ENCODE measurements at places on chromosomes 3 and 15.

DNA sequence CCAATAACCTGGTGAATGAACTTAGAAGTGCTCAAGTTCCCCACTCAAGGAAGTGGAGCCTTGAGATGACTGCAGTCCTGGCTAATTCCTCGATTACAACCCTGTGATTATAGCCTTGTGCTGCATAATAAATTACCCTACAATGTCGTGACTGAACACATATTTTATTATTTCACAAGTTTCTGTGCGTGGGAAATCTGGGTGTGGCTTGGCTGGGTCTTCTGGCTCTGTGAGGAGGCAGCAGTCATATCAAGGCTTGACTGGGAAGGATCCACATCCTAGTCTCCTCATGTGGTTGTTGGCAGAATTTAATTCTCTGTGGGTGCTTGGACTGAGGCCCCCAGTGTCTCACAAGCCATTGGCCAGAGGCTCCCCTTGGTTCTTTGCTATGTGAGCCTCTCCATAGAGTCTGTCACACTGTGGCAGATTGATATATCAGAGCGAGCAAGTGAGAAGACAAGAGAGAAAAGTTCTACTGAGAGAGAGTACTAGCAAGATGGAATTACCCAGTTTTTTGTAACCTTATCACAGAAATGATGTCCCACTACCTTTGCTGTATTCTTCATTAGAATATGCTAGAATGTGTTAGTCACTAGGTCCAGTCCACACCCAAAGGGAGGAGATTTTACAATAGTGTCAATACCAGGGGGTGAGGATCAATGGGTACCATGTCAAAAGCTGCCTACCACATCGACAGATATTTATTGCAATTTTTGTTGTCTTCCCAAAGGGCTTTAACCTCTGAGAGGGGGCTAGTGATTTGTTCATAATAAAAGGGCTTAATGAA, 102.8 kb upstream of the TBC1D5 start:
- DNase-seq = no peak

DNA sequence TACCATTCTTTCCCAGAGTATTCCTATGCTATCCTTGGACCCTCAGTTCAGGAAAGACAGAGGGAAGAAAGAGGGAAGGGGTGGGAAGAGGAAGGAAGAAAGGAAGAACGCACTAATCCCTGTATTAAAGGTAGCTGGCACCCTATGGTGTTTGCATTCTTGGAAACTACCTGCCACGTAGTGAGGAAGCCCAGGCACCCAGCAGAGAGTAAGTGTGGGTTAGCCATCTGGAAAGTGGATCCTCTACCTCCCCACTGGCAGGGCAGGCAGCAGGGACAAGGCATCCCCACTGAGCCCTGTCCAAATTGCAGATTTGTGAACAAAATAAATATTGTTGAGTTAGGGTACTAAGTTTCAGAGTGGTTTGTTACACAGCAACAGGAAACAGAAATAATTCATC, 8.8 kb downstream of the RBP1 start:
- DNase-seq = no peak

DNA sequence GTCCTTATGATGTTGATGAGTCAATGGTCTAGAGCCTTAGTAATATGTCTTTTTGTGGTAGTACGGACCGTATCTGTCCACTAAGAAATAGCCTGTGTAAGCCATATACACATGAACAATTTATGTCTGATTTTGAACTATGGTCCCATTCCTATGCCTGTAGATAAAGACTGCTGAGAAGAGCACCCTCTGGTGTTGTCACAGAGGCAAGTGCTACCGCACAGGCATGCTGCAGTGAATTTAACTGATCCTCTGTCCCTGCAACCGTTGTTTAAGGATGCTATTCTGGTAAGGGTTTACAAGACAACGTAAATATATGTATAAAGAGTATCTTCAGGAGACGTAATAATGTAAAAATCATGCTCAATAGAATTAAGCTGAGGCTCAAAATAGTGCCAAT, 170.7 kb downstream of the UBE3A start:
- no peak for DNase-seq

GRCh38 chr3:160041465-160041864, 52.8 kb downstream of the IL12A start:
- DNase-seq = no peak

GRCh38 chr3:33380653-33381052, 59.6 kb downstream of the UBP1 start:
- DNase-seq = no peak

DNA sequence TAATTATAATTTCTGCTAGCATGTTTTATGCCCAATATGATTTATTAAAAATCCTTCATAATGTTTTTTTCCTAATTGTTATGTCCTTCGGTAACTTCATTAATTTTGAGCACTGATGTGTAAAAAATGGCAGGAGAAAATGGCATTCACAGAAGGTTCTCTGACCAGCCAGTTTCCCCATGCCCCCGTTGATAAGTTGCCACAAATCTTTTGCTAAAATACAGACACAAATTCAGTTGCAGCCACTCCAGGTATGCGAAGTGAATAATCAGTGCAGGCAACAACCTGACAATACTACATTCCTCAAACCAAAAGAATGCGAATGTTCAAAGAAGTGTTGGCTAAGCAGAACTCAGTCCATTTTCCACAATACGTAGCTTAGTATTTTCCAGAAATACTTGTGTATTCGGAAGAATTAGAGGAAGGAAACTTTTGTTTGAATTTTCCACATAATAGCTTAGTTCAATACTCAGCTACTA, 32.7 kb downstream of the CHL1 start:
- DNase-seq = peak; percentile 9

DNA sequence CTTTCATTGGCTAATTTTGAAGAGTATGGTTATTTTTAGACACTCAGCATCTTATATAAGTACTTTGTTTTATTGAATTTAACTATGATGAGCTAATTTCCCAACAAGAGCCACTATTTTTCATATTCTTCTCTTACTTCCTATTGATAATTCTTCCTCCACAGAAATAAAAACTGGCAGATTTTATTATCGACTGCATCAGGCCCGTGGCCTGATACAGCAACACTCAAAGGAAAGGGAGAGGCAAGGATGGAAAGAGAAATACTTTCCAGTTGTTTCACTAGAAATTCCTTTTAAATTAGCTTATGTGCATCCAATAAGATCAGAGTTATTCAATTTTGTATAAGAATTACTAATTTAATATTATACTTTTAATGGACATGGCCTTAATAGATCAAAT, 886.3 kb downstream of the ROBO1 start:
- no peak for DNase-seq

DNA sequence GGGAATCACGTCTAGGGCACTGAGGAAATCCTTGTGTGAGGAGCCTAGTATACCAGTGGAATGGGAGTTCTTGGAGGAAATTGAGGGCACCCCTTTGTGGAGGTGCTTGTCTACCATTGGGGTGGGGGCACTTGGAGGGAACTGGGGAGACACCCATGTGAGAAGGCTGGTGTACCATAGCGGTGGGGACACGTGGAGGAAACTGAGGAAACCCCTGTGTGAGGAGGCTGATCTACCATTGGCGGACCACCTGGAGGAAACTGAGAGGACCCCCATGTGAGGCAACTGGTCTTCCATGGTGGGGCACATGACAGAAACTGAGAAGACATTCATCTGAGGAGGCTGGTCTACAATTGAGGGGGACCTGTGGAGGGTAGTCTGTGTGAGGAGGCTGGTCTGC, 164.5 kb downstream of the FBLN2 start:
- DNase-seq = no peak

- no peak for DNase-seq
Measured at GRCh38 chr15:100705841-100706240, 103.5 kb downstream of the ASB7 start.

DNA sequence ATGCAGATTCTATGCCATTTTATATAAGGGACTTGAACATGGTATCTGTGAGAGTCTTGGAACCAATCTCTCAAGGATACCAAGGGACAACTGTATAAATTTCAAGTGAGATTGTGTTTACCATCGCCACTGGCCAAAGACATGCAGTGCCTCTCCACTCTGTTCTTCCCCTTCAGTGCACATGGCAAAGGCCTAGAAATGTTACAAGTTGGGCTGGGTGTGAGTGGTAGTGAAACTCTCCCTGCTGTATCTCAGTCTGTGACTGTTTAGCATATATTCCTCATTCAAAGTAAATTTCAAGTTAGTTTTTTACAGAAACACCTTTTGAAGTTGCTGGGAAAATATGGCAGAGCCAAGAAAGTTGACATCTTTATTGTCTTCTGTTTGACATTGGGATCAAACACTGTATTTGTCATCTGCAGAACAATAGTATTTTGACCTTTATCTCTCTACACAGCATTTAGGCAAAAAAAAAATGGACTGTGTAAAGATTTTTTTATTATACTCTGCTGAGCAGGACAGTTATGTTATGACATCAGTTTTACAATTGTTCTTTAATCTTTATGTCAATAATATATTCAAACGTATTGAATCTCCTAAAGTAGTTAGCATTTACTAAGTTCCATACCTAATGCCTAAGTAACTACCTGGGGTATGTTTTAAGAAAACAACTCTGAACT, 101.4 kb downstream of the CCNL1 start:
- no peak for DNase-seq

GRCh38 chr3:78273326-78273725, 1233.4 kb downstream of the ROBO2 start:
- DNase-seq = no peak

GRCh38 chr3:123048480-123049237, 18.2 kb upstream of the PDIA5 start:
- no peak for DNase-seq

DNA sequence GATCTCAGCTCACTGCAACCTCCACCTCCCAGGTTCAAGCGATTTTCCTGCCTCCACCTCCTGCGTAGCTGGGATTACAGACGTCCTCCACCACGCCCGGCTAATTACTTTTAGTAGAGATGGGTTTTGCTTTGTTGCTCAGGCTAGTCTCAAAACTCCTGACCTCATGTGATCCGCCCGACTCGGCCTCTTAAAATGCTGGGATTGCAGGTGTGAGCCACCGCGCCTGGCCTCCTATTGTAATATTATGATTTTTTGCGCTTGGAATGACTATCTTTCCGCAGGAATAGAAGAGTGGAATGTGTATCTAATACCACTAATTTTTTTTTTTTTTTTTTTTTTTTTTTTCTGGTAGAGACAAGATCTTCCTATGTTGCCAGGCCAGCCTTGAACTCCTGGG, 1.8 kb downstream of the ARL8B start:
- DNase-seq = no peak

GRCh38 chr3:99638167-99638948, at the start of gene COL8A1:
TSS of gene COL8A1 (plus strand) at chr3:99638594. CDS start at chr3:99790683, 152,089 bp downstream.
- DNase-seq = peak; percentile 86

DNA sequence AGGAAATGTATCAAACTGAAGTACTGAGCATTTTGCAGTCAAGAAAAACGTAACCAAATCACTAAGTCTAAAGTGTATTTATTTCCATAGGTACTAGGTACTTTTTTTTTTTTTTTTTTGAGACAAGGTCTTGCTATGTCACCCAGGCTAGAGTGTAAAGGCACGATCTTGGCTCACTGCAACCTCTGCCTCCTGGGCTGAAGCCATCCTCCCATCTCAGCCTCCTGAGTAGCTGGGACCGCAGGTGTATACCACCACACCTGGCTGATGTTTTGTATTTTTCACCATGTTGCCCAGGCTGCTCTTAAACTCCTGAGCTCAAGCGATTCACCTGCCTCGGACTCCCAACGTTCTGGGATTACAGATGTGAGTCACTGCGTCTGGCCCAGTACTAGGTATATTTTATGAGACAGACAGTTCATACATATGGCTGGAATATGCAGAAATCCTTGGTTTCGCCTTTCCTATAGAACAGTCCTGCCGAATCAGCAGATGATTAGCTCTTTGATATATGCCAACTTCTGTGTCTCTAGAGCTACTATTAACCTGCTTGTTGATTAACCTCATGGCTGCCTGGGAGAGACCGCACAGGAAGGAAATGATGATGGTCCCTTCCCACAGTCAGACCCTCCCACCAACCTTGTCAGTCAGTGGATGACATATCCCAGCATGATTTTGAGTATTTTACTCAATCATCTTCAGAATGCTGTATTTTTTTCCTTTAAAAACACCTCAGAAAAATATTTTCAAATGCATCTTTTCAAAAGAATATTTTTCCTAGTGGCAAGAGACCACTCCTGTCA, 32.3 kb downstream of the TMOD3 start:
- DNase-seq = no peak

GRCh38 chr3:193686665-193687483, 93.9 kb downstream of the OPA1 start:
- no peak for DNase-seq

DNA sequence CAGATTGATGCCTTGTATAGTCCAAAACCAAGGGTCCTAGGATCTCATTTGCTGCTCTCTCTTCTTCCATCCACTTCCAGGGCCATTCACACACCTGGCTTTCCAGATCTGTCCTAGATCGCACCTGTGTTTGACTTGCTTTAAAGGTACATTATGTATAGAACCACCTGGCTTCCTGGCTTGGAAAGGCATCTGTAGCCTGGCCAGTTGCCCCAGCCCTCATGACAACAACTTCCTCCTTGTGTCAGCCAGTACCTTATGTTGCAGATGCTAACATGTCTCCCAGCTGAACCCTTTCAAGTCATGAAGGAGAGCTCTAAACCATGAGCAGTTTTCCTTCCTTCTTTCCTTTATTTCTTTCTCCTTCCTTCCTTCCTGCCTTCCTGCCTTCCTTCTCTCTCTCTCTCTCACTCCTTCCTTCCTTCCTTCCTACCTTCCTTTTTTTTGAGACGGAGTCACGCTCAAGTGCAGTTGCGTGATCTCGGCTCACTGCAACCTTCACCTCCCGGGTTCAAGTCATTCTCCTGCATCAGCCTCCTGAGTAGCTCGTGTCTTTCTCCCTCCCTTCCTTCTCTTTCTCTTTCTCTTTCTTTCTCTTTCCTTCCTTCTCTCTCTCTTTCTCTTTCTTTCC, 2.5 kb upstream of the HTR3C start:
- DNase-seq = no peak

GRCh38 chr3:9241956-9242355, 7.5 kb downstream of the SRGAP3 start:
- no peak for DNase-seq

- no peak for DNase-seq
Measured at GRCh38 chr15:92749216-92749615, 93.6 kb upstream of the FAM174B start.

DNA sequence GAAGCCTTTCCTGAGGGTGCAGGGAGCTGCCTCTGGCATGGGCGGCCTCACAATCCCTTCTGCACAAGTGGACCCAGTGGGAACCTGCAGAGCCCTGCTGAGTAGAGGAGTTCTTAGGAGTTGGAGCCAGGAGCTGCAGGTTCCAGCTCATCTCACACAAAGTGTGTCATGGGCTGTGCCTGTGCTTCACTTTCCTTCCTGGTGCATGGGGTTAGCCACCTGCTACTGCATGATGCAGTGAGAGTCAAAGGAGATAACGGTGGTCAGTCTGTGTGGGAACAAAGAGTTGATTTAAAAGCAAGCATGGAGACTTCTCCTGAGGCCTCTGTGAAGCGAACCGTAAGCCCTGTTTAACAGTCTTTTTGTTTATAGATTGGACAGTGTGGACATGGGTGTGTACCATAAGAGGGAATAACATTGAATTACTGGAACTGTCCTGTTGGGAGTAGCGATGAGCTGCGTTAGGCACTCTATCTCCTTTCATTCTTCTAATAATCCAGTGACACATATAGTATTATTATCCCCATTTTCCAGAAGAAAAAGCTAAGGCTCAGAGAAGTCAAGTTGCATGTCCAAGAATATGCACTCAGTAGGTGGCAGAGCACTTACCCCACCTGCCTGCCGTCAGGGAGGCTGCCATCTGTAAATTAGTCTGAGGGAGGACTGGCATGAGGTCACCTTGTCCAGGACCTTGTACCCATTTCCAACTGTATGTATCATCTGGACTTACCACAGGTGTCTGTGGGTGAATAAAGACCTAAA, 68.7 kb upstream of the PRR23C start:
- no peak for DNase-seq

- DNase-seq = peak; percentile 37
Measured at GRCh38 chr3:15527031-15527459, 5.5 kb upstream of the COLQ start.

GRCh38 chr3:197292083-197292646, 6.2 kb downstream of the DLG1 start:
- DNase-seq = no peak
